ENCODE measurements at places on chromosomes 2 and 18. TPM values are rescaled to one million over a fixed set of nuclear protein-coding genes. Genes with fewer than 3 reads are reported as not detected.

GRCh38 chr2:50647381-50647780, 384.6 kb downstream of the NRXN1 start:
- no peak for DNase-seq
- H3K4me3 ChIP-seq = no peak overlapping the region
- no peaks in the 10 kb centered on the region for H3K4me1 ChIP-seq
- H3K36me3 ChIP-seq = no peaks in the 10 kb centered on the region
- no peaks in the 10 kb centered on the region for H3K27me3 ChIP-seq

Gene NUP35
- total RNA-seq = 21.4 TPM

- H3K4me1 ChIP-seq = peaks cover 2% of the 10 kb centered on the region
- no peak overlapping the region for H3K4me3 ChIP-seq
- H3K27me3 ChIP-seq = no peaks in the 10 kb centered on the region
- no peak for DNase-seq
- H3K36me3 ChIP-seq = no peaks in the 10 kb centered on the region
- H3K27ac ChIP-seq = no peak overlapping the region
Observed at GRCh38 chr2:214899751-214900150, 90.3 kb upstream of the BARD1 start.

Gene RFTN2
- total RNA-seq = 0.08 TPM

Gene ANKRD30BL
- 0.20 TPM for total RNA-seq

DNA sequence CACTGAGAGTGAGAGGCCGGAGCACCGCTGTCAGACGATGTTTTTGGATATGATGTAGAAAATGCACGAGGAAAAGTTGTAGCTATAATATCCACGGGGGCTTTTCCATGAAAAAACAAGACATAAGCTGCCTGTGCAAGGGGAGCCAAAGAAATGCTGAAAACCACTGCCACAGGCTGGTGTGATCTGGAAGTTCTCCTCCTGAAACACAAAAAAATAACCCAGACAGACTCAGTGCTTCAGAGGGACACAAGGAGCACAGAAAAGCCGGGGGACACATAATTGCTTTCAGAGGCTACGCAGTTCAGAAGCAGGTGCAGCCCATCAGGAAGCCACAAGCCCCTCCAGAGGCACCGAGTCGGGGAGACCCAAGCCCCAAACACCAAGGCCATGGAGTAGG, 98.2 kb downstream of the ZNF516 start:
- H3K36me3 ChIP-seq = no peaks in the 10 kb centered on the region
- H3K4me3 ChIP-seq = no peak overlapping the region
- H3K27ac ChIP-seq = no peak overlapping the region
- peaks cover 5% of the 10 kb centered on the region for H3K27me3 ChIP-seq
- peaks cover 7% of the 10 kb centered on the region for H3K4me1 ChIP-seq

Gene PCARE
- not detected for total RNA-seq

- DNase-seq = no peak
- no peaks in the 10 kb centered on the region for H3K36me3 ChIP-seq
- H3K27ac ChIP-seq = no peak overlapping the region
- peaks cover 2% of the 10 kb centered on the region for H3K27me3 ChIP-seq
- no peaks in the 10 kb centered on the region for H3K4me1 ChIP-seq
Observed at GRCh38 chr18:70246061-70246466, 40.6 kb upstream of the RTTN start.

All from activated naive CD8-positive, alpha-beta T cell treated with anti-CD3 and anti-CD28 coated beads, Interleukin-2, amount 10 ng/mL, durations not matched to agents 7 days and 5 days (primary cell).